ENCODE measurements at places on chromosomes 1 and 21.

GRCh38 chr1:40692429-40692895 is 958 bp downstream of the NFYC start:
- no peak for DNase-seq

DNA sequence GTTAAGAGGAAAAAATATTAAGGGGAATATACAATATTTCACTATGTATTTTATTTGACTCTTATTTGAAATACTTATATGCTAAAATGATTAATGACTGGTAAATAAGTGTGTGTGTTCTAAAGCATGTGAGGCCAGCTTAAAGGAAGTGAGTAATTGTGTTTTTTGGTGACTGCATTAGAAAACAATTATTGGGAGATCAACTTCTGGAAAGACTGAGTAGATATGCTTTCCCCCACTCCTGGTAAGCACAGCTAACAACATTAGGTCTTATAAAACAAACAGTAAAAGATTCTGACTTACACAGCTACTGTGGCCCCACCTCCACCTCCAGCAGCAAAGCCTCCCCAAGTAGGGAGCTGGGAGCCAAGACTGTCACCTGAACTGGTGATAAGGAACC is 403.0 kb downstream of the SRGAP2C start:
- DNase-seq, result no peak

DNA sequence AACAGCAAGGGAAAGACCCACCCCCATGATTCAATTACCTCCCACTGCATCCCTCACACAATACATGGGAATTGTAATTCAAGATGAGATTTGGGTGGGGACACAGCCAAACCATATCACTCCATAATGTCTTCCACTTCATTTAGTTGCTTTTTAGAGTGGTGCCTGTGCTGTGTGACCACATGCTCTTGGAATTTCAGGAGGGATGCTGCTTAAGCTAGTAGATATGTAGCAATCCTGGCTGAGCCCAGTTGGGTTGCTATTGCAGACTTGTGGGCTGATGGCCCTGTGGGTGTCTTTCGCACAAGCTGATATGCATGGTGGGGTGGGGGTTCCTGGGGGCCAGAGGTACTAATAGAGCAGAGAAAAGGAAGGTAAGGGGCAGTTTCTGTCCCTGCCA is 160.4 kb upstream of the SYT6 start:
- no peak for DNase-seq

DNA sequence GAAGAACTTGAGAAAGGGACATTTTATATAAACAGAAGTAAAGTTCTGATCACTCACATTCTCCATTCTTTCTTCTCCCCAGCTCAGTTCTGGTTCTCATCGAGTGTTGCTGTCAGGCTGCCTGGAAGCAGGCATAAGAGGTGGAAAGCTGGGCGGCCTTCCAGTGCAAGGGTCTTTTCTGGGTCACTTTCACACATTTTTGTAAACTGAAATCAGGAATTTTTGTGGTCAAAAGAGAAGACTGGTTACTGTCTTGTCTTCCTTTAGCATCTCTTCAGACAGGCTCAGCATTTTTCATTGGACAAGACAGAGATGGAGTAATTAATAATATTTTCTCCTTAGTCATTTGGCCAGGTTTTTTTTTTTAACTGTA is 93.7 kb downstream of the CTH start:
- DNase-seq, result no peak

GRCh38 chr1:3644273-3644672 is 5.6 kb downstream of the WRAP73 start:
- no peak for DNase-seq

DNA sequence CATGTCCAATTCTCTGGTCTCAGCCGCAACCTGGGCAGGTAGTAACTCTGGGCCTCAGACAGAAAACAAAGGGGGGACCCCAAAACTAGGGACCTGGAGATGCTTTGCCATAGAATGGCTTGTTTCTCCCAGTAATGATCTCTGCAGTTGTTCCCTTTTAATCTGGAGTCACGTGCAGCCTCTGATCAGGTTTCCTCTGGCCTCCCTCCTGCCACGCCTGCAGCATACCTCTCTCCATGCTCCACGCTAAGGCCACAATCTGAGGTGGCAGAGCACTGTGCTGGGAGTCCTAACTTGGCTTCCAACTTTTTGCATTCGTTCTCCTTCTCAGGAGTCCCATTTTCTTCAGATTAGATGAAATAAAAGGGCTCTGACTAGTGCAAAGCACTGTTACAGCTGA is 1.9 kb downstream of the PABPC4 start:
- no peak for DNase-seq
